Urinary bladder (tissue), 4 donors: ENCODE measurements at places on chromosomes 6 and 20. TPM values are rescaled to one million over a fixed set of nuclear protein-coding genes. Genes with fewer than 3 reads are reported as not detected.

Gene LY6G6D
- polyA plus RNA-seq, result 1.7 TPM

Gene SLC22A1
- 0.44 TPM for polyA plus RNA-seq

Gene RCAN2
- 60.2 TPM for polyA plus RNA-seq

Gene SLCO4A1
- polyA plus RNA-seq, result 24.8 TPM

Gene SS18L1
- 8.8 TPM for polyA plus RNA-seq

Gene CST4
- polyA plus RNA-seq, result not detected

Gene FAM83C
- polyA plus RNA-seq, result 0.18 TPM

Gene TNFRSF21
- polyA plus RNA-seq, result 43.2 TPM

Gene PEX3
- polyA plus RNA-seq, result 14.8 TPM

Gene EYA4
- 1.3 TPM for polyA plus RNA-seq

Gene SLC17A3
- polyA plus RNA-seq, result not detected

Gene PSMB8
- polyA plus RNA-seq, result 82.0 TPM

Gene PRKN
- polyA plus RNA-seq, result 3.5 TPM

Gene COL9A3
- 9.8 TPM for polyA plus RNA-seq

Gene PARD6B
- 0.52 TPM for polyA plus RNA-seq

Gene TNFRSF6B
- polyA plus RNA-seq, result 35.6 TPM

Gene RHAG
- polyA plus RNA-seq, result 0.24 TPM

Gene ALDH8A1
- polyA plus RNA-seq, result 0.60 TPM

Gene CTCFL
- polyA plus RNA-seq, result not detected

Gene ULBP2
- 0.49 TPM for polyA plus RNA-seq

Gene MLN
- polyA plus RNA-seq, result not detected

Gene TXLNB
- polyA plus RNA-seq, result 0.58 TPM

Gene TGIF2
- 7.3 TPM for polyA plus RNA-seq

Gene CMTR1
- polyA plus RNA-seq, result 26.0 TPM

Gene GJA10
- not detected for polyA plus RNA-seq

Gene CCNC
- 22.7 TPM for polyA plus RNA-seq

Gene MCM8
- polyA plus RNA-seq, result 5.4 TPM

Gene SIRPB1
- 0.38 TPM for polyA plus RNA-seq

Gene GGTLC1
- not detected for polyA plus RNA-seq

Gene SIRPG
- polyA plus RNA-seq, result 0.49 TPM

Gene SOBP
- 15.3 TPM for polyA plus RNA-seq

Gene SLC35F1
- 0.92 TPM for polyA plus RNA-seq

Gene BTN1A1
- not detected for polyA plus RNA-seq

Gene FAM83D
- polyA plus RNA-seq, result 27.1 TPM

Gene MAP7
- 3.3 TPM for polyA plus RNA-seq

Gene NDUFAF5
- polyA plus RNA-seq, result 19.3 TPM

Gene NMBR
- polyA plus RNA-seq, result 0.15 TPM

Gene FRK
- 0.70 TPM for polyA plus RNA-seq

Gene COL11A2
- polyA plus RNA-seq, result 0.30 TPM

Gene TRIM10
- polyA plus RNA-seq, result not detected

Gene KCNQ2
- 0.14 TPM for polyA plus RNA-seq

Gene PRPH2
- polyA plus RNA-seq, result 1.1 TPM

Gene SYCP2L
- 0.15 TPM for polyA plus RNA-seq

Gene OR12D3
- polyA plus RNA-seq, result not detected

Gene FAM162B
- polyA plus RNA-seq, result 16.1 TPM

Gene RBPJL
- polyA plus RNA-seq, result not detected

Gene HSD17B8
- 17.3 TPM for polyA plus RNA-seq

Gene CDH22
- polyA plus RNA-seq, result 0.04 TPM

Gene GDAP1L1
- polyA plus RNA-seq, result 0.29 TPM

Gene BIRC7
- 0.18 TPM for polyA plus RNA-seq

Gene BMP5
- polyA plus RNA-seq, result 28.2 TPM

Gene IP6K3
- polyA plus RNA-seq, result 2.4 TPM

Gene CRIP3
- polyA plus RNA-seq, result 1.1 TPM

Gene KCNQ5
- polyA plus RNA-seq, result 1.8 TPM
